ENCODE measurements at places on chromosomes 13 and 19.

- DNase-seq: no peak
- no peaks in the 10 kb centered on the region for H3K4me1 ChIP-seq
- H3K4me3 ChIP-seq: no peak overlapping the region
- H3K27me3 ChIP-seq: no peaks in the 10 kb centered on the region
These were observed 24.1 kb downstream of the ADGRL1 start for GRCh38 chr19:14181906-14182305.

DNA sequence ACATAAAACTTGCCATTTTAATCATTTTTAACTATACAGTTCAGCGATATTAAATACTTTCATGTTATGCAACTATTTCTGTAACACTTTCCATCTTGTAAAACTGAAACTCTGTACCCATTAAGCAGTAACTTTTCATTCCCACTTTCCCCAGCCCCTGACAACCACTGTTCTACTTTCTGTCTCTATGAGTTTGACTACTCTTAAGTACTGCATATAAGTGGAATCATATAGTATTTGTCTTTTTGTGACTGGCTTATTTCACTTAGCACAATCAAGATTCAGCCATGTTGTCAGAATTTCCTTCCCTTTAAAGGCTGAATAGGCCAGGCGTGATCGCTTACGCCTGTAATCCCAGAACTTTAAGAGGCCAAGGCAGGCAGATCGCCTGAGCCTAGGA lies 56.2 kb downstream of the ARHGAP35 start:
- peaks cover 22% of the 10 kb centered on the region for H3K4me1 ChIP-seq
- H3K4me3 ChIP-seq: no peak overlapping the region
- H3K27ac ChIP-seq: no peak overlapping the region

GRCh38 chr13:99312493-99312883 lies 5.3 kb upstream of the GPR183 start:
- no peaks in the 10 kb centered on the region for H3K27me3 ChIP-seq
- H3K4me1 ChIP-seq: peaks cover 15% of the 10 kb centered on the region
- H3K27ac ChIP-seq: peak overlapping the region; percentile 71
- no peaks in the 10 kb centered on the region for H3K36me3 ChIP-seq

GRCh38 chr13:110925023-110925612 lies 10.2 kb upstream of the ANKRD10 start:
- H3K4me3 ChIP-seq: no peak overlapping the region
- no peaks in the 10 kb centered on the region for H3K4me1 ChIP-seq
- H3K27me3 ChIP-seq: no peaks in the 10 kb centered on the region
- no peak for DNase-seq

DNA sequence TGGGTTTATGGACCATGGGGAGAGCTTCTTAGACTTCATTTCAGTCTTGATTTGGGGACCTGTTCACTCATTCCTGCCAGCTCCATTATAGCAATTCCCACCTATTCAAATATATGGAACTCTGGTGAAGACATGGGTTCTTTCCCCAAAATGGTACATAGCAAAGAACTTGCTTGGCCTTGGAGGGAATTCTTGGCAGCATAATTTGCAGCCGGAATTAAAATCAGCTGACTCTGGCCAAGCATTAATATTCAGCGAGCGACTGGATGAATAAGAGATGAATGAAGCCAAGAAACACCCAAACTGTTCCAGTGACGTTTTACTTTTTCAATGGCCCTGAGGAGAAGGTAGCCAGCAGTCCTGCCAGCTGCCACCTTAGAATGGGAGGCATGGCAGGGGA lies 88.4 kb upstream of the SOX1 start:
- H3K27ac ChIP-seq: no peak overlapping the region
- H3K36me3 ChIP-seq: no peaks in the 10 kb centered on the region
- no peak for DNase-seq
- no peaks in the 10 kb centered on the region for H3K27me3 ChIP-seq
- no peak overlapping the region for H3K4me3 ChIP-seq
- no peaks in the 10 kb centered on the region for H3K4me1 ChIP-seq

DNA sequence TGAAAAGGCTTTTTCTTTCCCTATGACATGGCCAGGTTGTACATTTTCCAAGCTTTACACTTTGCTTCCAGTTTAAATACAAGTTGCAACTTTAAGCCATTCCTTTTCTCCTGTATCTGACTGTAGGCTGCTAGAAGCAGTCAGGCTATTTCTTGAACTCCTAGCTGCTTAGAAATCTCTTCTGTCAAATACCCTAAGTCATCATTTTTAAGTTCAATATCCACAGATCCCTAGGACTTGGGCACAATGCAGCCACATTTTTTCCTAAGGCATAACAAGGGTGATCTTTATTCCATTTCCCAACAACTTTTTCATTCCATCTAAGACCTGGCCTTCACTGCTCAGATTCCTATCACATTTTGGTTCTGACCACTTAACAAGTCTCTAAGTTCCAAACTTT lies 142.7 kb upstream of the TUBA3C start:
- no peak overlapping the region for H3K4me3 ChIP-seq
- no peaks in the 10 kb centered on the region for H3K4me1 ChIP-seq
- H3K36me3 ChIP-seq: no peaks in the 10 kb centered on the region
- no peak overlapping the region for H3K27ac ChIP-seq
- no peaks in the 10 kb centered on the region for H3K27me3 ChIP-seq

DNA sequence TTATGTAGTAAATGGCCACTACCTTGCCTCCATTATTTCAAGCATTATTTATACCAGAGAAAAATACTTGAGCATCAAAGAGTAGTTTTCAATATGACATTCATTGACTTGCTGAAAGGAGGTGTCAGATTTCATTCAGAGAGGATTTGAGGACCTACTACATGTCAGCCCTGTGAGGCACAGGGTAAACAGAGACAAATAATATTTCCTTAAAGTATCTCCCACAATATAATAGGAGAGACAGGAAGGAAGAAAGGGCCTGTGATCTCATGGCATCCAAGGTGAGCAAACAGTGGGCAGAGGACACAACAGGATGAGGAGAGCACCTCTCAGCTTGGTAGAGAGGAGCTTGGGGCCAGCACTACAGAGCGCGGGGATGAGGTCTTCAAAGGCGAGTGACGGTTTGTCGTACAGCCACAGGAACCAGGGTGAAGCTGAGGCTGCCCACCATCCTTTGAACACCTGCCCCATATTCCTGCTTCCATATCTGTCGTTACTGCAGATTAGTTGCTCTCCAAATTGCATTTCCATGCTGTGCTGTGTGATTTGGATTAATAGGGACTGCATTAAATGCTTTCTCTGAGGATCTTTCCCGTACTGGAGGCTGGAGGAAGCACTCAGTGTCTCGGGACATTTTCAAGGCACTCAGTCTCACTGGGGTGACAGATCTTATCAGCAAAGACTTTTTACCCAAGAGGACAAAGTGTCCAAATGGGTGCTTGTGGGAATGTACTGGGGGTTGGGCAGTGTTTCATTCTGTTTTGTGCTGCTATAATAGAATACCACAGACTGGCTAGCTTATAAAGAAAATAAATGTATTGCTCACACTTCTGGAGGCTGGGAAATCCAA lies 59.2 kb downstream of the GJA3 start:
- no peak overlapping the region for H3K4me3 ChIP-seq
- H3K36me3 ChIP-seq: no peaks in the 10 kb centered on the region
- no peak for DNase-seq
- H3K27me3 ChIP-seq: no peaks in the 10 kb centered on the region
- no peaks in the 10 kb centered on the region for H3K4me1 ChIP-seq
- no peak overlapping the region for H3K27ac ChIP-seq

- DNase-seq: peak; percentile 93
- H3K27me3 ChIP-seq: no peaks in the 10 kb centered on the region
- H3K36me3 ChIP-seq: peaks cover 34% of the 10 kb centered on the region
These were observed at the start of gene POMP for GRCh38 chr13:28658796-28659620. TSS of gene POMP (plus strand) at chr13:28659130. CDS start at chr13:28659185, 55 bp downstream.

DNA sequence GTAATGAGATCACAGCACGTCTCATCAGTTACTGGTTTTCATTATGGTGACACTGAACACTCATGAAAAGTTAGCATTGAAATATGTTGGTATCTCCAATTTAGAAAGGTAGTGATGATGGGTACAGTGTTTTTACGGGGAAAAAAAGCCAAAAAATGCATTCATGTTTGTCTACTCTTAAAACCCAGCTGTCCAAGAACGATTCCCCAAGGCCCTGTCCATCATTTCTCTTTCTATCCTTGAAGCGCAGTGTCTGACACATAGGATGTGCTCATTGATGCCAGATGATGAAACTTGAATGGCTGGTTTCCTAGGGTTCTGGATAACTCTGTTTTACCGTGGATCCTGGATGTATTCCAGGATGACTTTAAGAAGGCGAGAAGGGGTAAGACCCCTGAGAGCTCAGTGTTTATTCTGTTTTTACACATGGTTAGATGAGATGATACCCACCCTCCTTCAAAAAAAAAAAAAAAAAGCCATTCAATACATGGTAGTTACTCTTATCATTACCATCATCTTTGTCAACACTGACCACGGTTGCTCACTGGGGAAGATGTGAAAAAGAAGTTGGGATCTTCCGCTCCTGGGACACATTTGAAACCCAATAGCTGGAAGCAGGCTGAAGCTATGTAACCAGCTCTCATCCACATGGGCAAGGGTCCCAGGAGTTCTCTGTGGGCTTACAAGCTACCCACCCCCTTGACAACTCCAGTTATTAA lies 22.5 kb downstream of the SERP2 start:
- DNase-seq: no peak
- H3K4me1 ChIP-seq: no peaks in the 10 kb centered on the region
- H3K36me3 ChIP-seq: no peaks in the 10 kb centered on the region
- no peak overlapping the region for H3K4me3 ChIP-seq
- H3K27me3 ChIP-seq: no peaks in the 10 kb centered on the region

DNA sequence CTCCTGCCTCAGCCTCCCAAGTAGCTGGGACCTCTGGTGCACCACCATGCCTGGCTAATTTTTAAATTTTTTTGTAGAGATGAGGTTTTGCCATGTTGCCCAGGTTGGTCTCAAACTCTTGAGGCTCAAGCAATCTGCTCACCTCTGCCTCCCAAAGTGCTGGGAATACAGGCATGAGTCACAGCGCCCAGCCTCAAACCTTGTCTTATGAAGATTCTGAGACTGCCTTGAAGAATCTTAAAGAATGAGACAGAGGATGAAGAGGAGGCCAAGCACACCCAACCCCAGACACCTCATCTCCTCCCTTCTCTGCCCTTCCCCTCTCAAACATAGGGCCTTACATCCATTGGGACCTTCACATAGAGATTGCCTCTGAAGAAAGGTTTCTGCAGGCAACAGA lies 179.7 kb downstream of the ABCC4 start:
- H3K36me3 ChIP-seq: no peaks in the 10 kb centered on the region
- no peak overlapping the region for H3K27ac ChIP-seq
- DNase-seq: no peak
- H3K4me3 ChIP-seq: no peak overlapping the region

DNA sequence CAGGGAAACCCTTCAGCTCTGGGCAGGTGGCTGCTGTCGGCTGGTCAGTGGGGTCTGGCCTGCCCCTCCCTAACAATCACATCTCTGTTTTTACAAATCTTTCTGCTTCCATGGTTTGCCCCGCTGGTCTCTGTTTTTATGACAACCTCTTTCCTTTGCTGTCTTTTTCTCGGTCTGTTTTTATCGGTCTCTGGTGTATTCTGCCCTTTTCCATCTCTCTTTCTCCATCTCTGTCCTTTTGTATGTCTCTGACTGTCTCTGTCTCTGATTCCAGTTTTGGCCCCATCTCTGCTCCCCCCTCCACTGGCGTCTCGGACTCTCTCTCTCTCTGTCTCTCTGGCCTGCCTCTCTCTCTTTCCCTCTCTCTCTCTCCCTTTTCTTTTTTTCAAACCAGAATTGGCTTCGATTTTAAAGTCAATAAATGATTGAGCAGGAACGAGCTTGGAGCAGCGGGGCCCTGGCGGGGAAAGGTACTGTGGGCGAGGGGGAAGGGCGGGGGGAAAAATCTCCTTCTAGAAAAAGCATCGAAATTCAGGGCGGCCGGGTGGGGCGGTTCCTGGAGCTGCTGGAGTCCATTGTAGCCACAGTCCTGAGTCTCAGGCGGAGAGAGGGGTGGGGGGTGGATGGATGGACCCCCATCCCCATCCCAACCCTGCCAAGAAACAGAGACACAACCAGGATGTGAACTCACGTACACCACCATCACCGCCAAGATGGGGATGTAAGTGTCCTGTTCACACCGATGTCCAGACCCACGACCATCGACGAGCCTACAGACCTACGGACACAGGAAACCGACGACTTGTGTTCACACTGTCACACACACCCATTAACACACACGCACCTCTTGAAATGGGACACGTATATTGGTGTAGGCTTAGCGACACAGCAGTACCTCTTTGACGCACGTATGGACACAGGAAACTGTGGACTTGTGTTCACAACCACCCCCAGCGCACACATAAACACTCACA lies 3.0 kb downstream of the NFIX start:
- H3K4me1 ChIP-seq: peaks cover 15% of the 10 kb centered on the region
- no peaks in the 10 kb centered on the region for H3K27me3 ChIP-seq
- no peak for DNase-seq
- no peaks in the 10 kb centered on the region for H3K36me3 ChIP-seq
- H3K4me3 ChIP-seq: peak overlapping the region; percentile 84
- peak overlapping the region; percentile 90 for H3K27ac ChIP-seq

DNA sequence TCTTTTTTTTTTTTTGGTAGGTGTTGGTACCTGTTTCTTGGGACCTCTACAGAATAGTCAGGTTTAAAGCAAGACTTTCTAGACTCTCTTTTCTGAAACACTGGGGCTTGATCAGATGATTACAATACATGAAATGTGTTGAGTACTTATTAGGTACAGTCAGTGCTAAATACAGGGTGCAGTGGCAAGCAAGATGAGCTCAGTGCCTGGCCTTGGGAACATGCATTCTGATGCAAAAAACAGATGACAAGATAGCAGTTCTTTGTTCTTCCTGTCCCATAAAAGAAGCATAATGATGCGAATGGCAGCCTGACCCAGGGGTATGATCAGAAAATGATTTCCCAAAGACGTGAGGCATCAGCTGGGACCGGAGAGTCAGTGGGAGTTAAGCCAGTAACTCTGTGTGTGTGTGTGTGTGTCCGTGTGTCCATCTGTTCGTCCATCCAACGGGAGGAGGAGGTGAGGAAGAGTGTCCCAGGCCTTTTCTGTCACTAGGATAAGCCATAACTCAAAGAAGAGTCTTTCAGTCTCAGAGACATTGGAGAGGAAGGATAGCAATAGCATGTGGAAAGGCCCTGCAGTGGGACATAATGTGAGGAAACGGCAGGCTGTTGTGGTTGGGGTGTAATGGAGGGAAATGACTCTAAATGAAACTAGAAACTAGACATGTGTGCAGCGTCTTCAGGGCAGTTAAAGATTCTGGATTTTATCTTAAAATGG lies 32.2 kb downstream of the SLAIN1 start:
- DNase-seq: no peak
- H3K4me3 ChIP-seq: no peak overlapping the region
- no peaks in the 10 kb centered on the region for H3K4me1 ChIP-seq

GRCh38 chr19:54893406-54893805 lies 12.5 kb upstream of the NCR1 start:
- H3K4me3 ChIP-seq: no peak overlapping the region
- H3K36me3 ChIP-seq: no peaks in the 10 kb centered on the region
- no peak overlapping the region for H3K27ac ChIP-seq
- DNase-seq: no peak
- no peaks in the 10 kb centered on the region for H3K4me1 ChIP-seq

DNA sequence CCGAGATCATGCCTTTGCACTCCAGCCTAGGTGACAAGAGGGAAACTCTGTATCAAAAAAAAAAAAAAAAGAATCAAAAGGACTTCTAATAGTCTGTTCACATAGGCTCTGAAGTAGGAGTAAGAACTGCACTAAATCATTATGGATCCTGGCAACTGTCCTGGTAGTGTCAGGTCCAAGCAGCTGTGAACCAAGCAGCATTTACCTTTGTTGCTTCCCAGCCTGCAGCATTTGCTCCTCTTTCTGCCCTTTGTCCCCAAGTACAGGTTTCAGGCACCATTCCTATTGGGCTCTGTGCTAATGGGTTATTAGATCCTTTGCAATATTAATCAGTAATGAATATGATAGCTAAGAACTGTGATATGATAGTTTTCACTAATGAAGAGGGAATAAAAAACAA lies 77.4 kb upstream of the NBEA start:
- no peaks in the 10 kb centered on the region for H3K4me1 ChIP-seq
- H3K4me3 ChIP-seq: no peak overlapping the region
- no peaks in the 10 kb centered on the region for H3K27me3 ChIP-seq
- no peak for DNase-seq

All from upper lobe of left lung (tissue), 6 donors.